ENCODE measurements at places on chromosomes 11 and 22. TPM values are rescaled to one million over a fixed set of nuclear protein-coding genes. Genes with fewer than 3 reads are reported as not detected.

- H3K4me3 ChIP-seq, result no peak overlapping the region
- H3K27ac ChIP-seq, result no peak overlapping the region
- H3K4me1 ChIP-seq, result no peaks in the 10 kb centered on the region
- no peaks in the 10 kb centered on the region for H3K36me3 ChIP-seq
- DNase-seq, result peak; percentile 69
Measured at GRCh38 chr11:135075740-135076139, 663.7 kb upstream of the B3GAT1 start.

DNA sequence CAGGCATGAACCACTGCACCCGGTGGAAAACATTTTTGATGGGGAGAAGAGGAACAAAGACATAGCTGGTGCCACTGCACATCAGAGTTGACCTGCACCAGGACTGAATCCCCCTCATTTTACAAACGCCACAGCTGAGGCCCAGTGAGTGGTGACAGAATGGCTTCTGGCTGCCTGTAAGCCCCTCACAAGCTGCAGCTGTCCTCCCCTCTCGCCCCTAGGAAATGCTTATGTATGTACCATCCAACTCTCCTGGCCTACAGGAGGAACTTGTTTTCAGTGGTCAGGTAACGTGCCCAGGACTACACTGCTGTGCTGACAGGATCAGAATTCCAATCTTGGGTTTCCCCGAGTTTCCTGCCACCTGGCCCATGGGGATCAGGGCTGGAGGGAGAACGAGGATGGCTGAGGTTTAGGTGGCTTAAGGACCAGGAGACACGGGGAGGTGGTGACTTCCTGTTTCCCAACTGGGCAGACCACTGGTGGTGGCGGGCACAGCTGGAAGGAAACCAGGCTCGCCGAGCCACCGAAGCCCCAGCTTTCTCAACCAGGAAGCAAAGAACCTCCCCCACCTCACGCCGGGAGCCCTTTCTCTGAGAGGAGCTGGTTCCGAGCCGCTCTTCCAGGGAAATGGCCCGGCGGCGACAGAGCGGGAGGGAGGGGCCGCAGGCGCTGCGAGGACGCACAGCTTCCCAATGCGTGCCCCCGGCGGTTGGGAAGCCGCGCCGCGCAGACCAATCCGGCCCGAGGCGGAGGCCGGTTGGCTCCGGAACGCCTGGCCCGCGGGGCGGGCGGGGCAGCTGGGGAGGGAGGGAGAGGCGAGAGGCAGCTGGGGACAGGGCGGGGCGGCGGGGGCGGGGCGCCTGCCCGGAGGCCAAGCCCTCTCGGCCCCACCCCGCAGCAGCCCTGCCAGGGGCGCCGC is 1.0 kb upstream of the LRFN4 start:
- peaks cover 5% of the 10 kb centered on the region for H3K4me1 ChIP-seq
- peak overlapping the region; percentile 69 for H3K27ac ChIP-seq
- peak overlapping the region; percentile 90 for H3K4me3 ChIP-seq
- peaks cover 2% of the 10 kb centered on the region for H3K36me3 ChIP-seq
- no peaks in the 10 kb centered on the region for H3K27me3 ChIP-seq

- no peaks in the 10 kb centered on the region for H3K27me3 ChIP-seq
- peak overlapping the region; percentile 91 for H3K27ac ChIP-seq
- peaks cover 21% of the 10 kb centered on the region for H3K36me3 ChIP-seq
- peaks cover 34% of the 10 kb centered on the region for H3K4me1 ChIP-seq
- DNase-seq, result peak; percentile 38
Measured at GRCh38 chr11:3056296-3057068, 741 bp downstream of the CARS1 start.

DNA sequence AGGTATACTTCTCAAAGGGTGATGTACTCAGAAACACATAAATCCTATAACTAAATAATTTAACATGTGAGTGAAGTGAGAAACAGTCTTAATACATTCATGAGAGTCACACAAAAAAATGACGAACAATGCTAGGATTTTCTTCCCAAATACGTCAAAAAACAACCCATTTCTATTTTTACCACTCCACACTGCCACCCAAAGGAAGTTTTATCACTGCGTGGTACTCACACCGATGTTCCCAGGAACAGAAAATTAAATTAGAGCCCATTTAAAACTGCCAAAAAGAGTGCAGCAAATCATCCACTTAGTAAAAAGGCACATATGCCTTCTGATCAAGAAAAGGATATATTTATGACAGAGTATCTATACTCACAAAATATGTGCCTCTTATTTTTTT is 710.9 kb upstream of the FAT3 start:
- no peaks in the 10 kb centered on the region for H3K36me3 ChIP-seq
- DNase-seq, result no peak
- no peak overlapping the region for H3K4me3 ChIP-seq
- H3K27ac ChIP-seq, result no peak overlapping the region
- no peaks in the 10 kb centered on the region for H3K27me3 ChIP-seq
- no peaks in the 10 kb centered on the region for H3K4me1 ChIP-seq

GRCh38 chr11:86672007-86672621 is at the start of gene ME3:
Gene ME3 (minus strand): TSS chr11:86672616.
- peak within 1 kb of the TSS; percentile 46 for H3K27ac ChIP-seq
- peak within 1 kb of the TSS; percentile 78 for H3K4me3 ChIP-seq
- H3K27me3 ChIP-seq, result peaks cover 59% of the 10 kb centered on the region
- DNase-seq, result peak; percentile 60
- peaks cover 2% of the 10 kb centered on the region for H3K36me3 ChIP-seq
- peaks cover 9% of the 10 kb centered on the region for H3K4me1 ChIP-seq

OR2AG2 gene
- 0.08 TPM for total RNA-seq

DNA sequence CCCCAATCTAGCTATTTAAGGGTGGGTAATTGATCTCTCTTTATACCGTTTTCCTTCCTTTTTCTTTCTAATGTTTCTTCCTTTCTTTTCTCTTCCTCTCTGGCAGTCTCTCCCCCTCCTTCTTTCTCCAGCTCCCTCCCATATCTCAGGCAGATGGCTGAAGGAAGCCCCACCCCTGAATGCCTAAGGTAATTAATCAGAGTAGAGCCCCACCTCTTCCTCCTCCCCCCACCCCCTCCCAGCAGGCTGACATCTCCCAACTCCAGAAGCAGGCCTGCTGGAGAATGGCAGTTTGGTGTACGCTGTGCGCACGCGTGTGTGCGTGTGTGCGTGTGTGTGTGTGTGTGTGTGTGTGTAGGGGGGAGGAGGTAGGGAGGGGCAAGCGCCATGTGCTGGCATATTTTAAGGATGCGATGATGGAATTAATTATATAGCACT is 122.6 kb downstream of the APOL5 start:
- peaks cover 17% of the 10 kb centered on the region for H3K4me1 ChIP-seq
- no peak overlapping the region for H3K27ac ChIP-seq
- H3K27me3 ChIP-seq, result peaks cover 25% of the 10 kb centered on the region
- no peaks in the 10 kb centered on the region for H3K36me3 ChIP-seq

PATE4 gene
- not detected for total RNA-seq

DNA sequence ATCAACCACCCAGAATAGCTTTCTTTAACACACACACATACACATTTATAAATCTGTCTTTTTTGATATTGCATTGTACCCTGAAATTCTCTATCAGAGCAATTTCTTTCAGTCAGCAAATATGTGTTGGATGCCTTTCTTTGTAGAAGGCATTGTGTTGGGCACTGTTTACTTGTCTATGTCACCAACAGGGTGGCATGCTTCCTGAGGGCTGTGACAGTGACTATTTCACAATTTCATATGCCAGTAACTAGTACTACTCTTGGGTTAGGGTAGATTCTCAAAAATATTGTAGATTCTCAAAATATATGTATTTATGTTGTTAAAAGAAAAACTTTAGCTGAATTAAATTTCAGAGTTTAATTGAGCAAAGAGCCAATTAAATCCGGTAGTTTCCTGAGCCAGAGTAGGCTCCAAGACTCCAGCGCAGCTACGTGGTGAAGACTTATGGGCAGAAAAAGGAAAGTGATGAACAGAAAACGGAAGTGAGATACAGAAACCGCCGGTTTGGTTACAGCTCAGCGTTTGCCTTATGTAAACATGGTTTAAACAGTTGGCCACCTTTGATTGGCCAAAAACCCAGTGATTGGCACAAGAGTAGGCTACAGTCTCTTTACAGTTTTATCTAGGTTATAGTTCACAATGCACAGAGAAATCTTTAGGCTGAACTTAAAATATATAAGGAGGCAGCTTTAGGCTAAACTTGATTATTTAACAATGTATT is 723.3 kb downstream of the NTM start:
- no peaks in the 10 kb centered on the region for H3K27me3 ChIP-seq
- H3K27ac ChIP-seq, result no peak overlapping the region
- H3K36me3 ChIP-seq, result no peaks in the 10 kb centered on the region
- H3K4me1 ChIP-seq, result no peaks in the 10 kb centered on the region

DNA sequence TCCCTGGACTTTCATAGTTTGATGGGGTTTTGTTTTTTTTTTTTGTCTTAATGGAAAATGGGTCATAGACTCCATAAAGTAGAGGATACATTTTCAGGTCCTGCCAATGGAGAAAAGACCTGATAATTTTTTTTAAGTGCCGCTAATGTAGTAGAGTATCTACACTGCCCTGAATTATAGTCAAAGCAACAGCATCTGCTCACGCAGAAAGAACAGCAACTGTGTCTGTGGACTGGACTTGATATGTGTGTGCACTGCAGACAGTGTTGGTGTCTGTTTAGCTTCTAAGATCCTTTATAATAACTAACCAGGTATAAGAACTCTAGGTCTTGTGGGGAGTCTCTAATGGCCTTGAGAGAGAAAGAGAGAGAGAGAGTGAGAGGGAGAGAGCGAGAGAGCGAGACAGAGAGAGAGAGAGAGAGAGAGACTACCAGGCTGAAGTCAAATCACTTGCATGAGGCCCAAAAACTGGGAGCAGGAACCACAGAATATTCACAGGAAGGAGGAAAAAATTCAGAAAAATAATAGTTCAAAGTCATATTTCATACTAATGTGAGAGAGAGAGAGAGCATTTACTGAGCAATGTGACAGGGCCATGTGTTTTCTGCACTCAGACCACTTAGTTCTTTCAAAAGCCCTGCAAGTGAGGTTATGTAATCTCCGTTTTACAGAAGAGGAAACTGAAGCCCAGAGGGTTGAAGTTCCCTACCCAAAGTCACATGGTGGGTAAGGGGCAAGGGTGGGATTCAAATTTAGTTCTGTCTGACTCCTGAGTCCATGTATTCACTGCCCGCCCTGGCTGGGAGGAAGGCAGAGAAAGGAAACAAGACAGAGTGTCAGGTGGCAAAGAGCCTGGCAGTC is 8.6 kb upstream of the MIAT start:
- H3K4me3 ChIP-seq, result no peak overlapping the region
- no peak for DNase-seq
- peak overlapping the region; percentile 2 for H3K27ac ChIP-seq
- no peaks in the 10 kb centered on the region for H3K36me3 ChIP-seq
- H3K27me3 ChIP-seq, result no peaks in the 10 kb centered on the region

MICALL1 gene
- total RNA-seq, result 16.6 TPM

DNA sequence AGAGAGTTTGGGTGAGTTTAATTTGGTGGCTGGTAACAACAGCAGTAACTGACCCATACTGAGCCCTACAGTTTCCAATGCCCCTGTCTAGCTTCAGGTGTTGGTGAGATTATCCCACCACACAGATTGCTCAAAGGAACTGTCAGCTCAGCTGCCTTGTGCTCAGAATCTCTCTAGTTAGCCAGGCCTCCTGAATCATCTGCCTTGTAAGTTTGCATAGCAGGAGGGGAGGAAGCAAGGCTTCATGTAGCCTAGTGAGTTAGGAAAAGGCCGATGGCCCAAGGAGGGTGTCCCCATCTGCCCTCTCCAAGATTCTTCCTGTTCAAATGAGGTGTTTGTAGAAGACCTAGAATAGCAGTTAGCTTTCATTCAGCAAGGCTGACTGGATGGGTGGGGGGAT is 74.3 kb downstream of the MICAL2 start:
- H3K4me3 ChIP-seq, result no peak overlapping the region
- peaks cover 5% of the 10 kb centered on the region for H3K36me3 ChIP-seq
- no peak for DNase-seq
- H3K4me1 ChIP-seq, result peaks cover 23% of the 10 kb centered on the region

GRCh38 chr11:72831521-72832300 is 17.5 kb downstream of the ATG16L2 start:
- H3K27me3 ChIP-seq, result no peaks in the 10 kb centered on the region
- peaks cover 9% of the 10 kb centered on the region for H3K4me1 ChIP-seq
- DNase-seq, result peak; percentile 50
- H3K4me3 ChIP-seq, result no peak overlapping the region
- H3K27ac ChIP-seq, result peak overlapping the region; percentile 55

DNA sequence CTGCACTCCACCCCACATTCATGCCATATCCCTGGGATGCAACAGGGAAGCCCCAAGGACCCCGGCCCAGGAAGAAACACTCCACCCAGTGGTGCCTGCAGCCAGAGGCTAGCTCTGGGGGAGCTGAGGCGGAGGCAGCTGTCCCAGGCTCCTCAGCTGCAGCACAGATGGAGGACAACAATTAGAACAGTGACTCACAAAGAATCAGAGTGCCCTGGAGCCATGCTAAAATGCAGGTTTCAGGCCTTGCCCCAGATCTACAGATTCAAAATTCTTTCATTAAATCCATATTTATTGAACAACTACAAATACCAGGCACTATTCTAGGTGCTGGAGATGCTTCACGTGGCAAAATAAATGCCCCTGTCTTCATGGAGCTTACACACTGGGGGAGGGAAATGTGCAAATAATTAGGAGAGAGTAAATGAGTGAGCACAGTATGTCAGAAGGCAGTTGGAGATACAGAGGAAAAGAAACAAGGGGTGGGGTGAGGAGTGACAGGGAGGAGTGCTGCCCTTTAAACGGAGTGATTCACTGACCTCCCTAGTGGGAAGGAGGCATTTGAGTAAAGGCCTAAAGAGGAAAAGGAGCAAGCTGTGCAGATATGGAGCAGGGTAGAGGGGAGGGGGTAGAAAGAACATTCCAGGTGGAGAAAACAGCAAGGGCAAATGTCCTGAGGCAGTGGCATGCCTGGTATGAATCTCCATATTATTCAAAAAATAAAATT is 73.3 kb upstream of the CSNK2A3 start:
- H3K27me3 ChIP-seq, result no peaks in the 10 kb centered on the region
- H3K4me3 ChIP-seq, result no peak overlapping the region
- no peak overlapping the region for H3K27ac ChIP-seq
- no peak for DNase-seq

GRCh38 chr11:57513911-57514537 is 1.5 kb downstream of the SLC43A1 start:
- peaks cover 30% of the 10 kb centered on the region for H3K4me1 ChIP-seq
- H3K27ac ChIP-seq, result peak overlapping the region; percentile 92
- H3K36me3 ChIP-seq, result peaks cover 9% of the 10 kb centered on the region
- peak; percentile 50 for DNase-seq
- H3K27me3 ChIP-seq, result no peaks in the 10 kb centered on the region
- peak overlapping the region; percentile 100 for H3K4me3 ChIP-seq

TMEM179B gene
- 34.3 TPM for total RNA-seq

DNA sequence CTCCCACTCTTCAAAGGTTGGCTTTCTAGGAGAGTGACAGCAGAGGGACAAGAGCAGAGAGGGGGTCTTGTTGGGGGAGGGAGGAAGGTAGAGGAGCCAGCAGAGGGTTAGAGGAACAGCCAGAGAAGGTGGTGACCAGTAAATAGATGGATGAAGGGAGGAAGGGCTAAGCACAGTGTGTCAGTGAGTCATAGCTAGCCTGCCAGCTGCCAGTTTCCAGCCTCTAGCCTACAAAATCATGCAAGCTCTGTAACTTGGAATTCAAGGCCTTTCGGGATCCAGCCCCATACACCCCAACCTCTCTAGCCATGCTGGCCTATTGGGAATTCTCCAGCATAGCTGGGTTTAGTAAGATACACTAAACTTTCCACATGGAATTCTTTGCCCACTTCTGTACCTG is 147.4 kb upstream of the TEAD1 start:
- no peak for DNase-seq
- no peaks in the 10 kb centered on the region for H3K27me3 ChIP-seq
- H3K4me3 ChIP-seq, result no peak overlapping the region
- H3K4me1 ChIP-seq, result no peaks in the 10 kb centered on the region
- no peaks in the 10 kb centered on the region for H3K36me3 ChIP-seq
- H3K27ac ChIP-seq, result no peak overlapping the region
